ENCODE measurements at places on chromosomes 1 and 21. TPM values are rescaled to one million over a fixed set of nuclear protein-coding genes. Genes with fewer than 3 reads are reported as not detected.

The CNKSR1 gene
- total RNA-seq: 0.26 TPM

The TTC39A gene
- total RNA-seq: 0.32 TPM

The GBP6 gene
- total RNA-seq: not detected

The S100A12 gene
- total RNA-seq: not detected

The CNR2 gene
- not detected for total RNA-seq

All from articular chondrocyte of knee joint (primary cell).